NCI-H345 (cell line): ENCODE measurements at places on chromosomes 7 and 10.

- DNase-seq, result no peak
Observed at GRCh38 chr7:120703585-120704240, 154.2 kb downstream of the TSPAN12 start.

DNA sequence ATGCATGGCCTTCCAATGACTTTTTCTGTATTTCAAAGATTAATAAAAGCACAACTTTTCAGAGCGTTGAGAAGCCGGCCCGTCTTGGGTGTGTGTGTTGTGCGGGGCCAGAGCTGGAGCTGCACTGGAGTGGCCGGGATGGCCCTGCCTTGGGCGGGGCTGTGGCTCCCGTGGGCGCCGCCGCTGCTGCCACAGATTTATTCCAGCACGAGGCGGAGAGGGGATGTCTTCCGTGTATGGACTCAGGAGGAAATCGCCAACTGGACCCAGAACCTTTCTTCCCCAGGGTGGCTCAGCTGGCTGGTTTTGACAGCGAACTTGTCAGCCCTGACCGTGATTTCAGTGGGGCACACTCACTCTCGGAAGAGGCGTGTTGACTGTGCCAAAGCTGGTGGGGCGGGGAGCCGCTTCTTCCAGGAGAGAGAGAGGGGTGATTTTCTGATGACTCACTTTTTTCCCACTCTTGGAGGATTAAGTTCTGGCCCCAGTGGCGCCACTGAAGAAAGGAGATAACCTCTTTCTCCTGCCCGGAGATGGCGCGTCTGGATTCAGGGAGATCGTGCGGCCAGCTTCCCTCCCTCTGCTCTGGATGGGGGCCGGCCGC lies 72.4 kb downstream of the DNAJB6 start:
- DNase-seq, result no peak

DNA sequence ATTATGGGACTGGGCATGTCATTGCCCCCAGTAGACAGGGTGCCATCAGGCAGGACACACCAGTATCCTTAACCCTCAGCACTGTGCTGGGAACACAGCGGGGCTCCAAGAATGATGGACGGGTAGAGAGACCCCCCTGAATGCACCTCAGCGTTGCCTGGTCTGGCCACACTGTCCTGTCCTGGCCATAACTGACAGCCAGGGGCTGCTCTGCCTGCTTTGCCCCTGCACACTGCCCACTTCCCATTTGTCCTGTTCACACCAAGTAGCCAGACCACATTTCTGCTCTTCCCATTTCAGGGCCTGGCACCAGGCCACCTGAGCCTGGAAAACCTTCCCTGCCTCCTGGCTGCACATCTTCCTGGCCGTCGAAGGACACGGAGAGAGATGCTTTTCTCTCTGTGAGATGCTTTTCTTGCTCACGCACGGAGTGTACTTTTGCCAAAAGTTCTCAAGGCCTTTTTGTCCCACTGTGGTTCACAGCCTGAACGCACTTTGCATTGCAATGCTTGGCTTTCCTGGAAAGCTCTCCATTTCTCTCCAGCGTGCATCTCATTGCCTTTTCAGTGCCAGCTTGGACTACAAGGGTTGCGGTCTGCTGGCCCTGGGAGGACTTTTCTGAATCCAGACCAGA lies 131.0 kb upstream of the EEPD1 start:
- no peak for DNase-seq

DNA sequence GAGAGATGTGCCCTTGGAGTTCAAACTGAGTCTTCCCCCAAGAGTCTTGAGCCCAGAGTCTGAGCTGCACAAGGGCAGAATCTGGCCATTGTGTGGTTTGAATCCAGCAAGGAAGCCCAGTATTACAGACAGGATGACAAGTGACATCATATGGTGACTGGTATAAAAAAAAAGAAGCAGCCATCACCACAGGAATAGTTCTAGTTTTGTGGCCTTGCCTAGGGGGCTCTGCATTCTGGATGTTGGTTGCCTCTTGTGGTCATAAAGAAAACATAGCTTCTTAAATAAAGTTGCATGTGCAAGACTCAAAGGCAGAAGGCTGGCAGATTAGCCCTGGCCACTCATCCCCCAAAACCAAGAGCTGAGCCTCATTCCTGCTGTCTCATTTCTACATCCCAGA lies 16.8 kb upstream of the LRRC72 start:
- no peak for DNase-seq

DNA sequence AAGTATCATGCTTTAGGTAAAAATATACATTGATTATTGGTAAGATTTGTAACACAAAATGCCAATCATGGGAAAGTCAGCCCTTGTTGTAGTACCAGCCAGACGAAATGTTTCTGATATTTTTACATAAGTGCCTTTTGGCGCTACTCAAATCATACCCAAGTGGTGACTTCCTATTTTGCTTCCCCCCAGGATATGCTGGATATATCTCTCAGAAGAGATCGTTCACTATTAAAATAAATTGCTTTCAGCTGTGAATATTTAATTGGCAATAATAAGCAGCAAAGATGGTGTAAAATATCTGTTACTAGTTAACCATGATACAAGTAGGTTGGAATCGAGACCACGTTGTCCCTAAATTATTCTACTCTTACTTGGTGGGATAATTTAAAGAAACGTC lies 909.2 kb upstream of the LRRN3 start:
- no peak for DNase-seq
